ENCODE measurements at places on chromosomes 12 and 14.

DNA sequence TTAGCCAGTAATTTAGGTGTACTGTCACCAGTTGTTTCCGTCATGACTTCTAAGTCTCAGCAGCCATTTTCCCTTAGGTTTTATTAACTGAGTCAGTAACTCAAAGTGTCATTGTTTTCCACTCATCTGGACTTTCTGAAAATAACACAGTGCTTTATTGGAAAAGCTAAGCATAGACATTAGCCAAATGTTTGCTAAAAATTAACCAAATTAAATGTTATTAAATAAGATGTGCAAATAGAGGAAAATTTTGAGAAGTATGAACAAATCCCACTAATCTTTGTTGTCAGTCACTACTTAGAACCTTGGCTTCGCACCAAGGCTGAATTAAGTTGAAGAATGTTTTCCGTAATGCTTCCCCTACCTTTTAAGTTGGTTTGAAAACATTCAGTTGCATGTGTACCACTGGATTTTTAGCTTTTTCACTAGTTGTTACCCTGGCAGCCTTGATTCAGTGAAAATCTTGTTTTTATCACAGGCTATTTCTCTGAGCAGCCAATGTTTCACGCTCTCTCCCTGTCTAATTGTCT, 43.0 kb downstream of the BORCS5 start:
- no peak for DNase-seq

DNA sequence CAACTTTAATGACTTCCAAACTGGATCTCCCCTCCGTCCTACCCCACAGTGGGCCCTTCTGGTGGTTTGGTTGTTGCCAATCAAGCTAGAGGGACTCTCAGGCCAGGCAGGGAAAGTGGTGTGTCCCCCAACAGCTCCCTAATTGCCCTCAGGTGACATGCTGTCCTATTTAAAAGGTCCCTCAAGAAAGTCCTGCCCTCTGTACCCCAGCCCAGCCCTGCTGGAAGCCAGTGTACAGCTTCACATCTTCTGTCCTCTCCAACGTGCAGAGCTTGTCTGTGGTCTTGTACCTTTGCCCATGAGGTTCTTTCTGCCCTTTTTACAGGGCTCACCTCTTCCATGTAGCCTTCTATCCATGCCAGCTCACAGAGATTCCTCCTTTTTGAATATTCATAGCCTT, 4.2 kb downstream of the RIN3 start:
- DNase-seq: no peak

DNA sequence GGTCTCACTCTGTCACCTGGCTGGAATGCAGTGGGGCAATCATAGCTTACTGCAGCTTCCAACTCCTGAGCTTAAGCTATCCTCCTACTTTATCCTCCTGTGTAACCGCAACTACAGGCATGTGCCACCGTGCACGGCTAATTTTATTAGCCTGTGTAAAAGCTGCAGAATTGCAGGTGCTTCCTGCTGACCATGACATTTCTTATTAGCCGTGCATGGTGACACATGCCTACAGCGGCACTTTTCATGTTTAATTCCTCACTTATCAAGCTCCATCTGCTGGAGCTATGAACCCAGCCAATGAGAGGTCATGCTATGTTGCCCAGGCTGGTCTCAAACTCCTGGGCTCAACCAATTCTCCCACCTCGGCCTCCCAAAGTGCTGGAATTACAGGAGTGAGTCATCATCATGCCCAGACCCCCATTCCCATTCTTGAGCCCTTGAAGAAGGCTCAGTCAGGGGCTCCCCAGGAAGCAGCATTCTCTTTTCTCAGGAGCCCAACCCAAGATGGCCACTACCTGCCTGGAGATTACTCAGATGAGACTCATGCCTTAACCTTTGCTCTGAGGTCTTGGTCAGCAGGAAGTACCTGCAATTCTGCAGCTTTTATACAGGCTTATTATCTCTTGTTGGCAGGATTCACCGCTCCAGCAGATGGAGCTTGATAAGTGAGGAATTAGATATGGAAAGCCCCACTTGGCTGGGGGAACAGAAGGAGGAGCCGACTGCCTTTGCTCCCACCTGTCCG, 503.2 kb downstream of the MED13L start:
- DNase-seq: no peak

GRCh38 chr12:60266381-60266852, 670.6 kb downstream of the SLC16A7 start:
- no peak for DNase-seq

DNA sequence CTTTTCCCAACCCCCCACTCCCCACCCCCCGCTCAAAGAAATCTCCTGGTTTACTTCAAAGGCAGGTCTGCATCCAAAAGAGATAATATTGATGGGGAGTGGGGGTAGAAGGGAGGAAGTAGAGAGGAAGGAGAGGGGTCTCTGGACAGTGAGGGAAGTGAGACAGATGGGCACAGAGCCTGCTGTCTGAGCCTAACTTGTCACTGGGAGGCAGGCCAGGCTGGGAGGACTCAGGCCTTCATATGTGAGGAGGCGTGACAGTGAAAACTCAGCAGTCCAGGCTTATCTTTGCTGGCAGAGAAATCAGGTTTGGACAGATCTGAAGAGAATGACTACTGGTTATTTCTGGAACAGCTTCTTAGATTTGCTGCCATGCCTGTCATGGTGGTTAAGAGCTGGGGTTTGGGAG, 192.3 kb downstream of the NUAK1 start:
- DNase-seq: no peak

DNA sequence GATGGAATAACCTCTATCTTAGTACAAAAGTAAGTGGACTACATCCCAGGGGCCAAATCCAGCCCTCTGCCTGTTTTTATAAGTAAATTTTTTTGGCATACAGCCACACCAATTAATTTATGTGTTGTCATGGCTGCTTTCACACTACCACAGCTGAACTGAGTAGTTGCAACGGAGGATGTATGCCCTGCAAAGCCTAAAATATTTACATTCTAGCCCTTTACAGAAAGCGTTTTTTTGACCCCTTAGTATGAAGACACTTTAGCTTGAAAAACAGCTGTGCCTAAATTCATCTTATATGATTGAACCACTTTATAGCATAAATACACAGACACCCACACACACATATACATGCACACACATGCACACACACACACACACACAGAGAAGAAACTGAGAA, 501.6 kb downstream of the EGLN3 start:
- no peak for DNase-seq

DNA sequence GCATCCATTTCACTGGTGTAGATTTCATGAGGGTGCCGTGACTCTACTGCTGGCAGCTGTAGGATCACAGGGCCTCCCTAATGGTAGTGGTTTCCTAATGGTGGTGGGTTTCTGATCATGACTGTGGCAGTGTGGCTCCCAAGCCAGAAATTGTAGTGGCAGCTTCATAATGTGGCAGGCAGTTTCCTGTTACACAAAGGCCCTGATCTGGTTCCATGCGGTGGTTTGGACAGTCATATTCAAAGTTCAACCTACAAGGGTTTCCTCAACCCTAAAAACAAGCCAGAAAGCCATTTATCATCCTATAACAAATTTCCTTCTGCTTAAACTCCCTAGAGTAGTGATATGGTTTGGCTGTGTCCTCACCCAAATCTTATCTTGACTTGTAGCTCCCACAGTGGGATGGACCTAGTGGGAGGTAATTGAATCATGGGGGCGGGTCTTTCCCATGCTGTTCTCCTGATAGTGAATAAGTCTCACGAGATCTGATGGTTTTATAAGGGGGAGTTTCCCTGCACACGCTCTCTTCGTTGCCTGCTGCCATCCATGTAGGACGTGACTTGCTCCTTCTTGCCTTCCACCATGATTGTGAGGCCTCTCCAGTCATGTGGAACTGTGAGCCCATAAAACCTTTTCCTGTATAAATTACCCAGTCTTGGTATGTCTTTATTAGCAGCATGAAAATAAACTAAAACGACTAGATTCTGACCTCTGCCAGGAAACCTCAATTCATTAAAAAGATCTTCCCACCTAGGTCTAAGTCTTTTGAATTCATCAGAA, 257.1 kb downstream of the EFCAB11 start:
- DNase-seq: no peak

DNA sequence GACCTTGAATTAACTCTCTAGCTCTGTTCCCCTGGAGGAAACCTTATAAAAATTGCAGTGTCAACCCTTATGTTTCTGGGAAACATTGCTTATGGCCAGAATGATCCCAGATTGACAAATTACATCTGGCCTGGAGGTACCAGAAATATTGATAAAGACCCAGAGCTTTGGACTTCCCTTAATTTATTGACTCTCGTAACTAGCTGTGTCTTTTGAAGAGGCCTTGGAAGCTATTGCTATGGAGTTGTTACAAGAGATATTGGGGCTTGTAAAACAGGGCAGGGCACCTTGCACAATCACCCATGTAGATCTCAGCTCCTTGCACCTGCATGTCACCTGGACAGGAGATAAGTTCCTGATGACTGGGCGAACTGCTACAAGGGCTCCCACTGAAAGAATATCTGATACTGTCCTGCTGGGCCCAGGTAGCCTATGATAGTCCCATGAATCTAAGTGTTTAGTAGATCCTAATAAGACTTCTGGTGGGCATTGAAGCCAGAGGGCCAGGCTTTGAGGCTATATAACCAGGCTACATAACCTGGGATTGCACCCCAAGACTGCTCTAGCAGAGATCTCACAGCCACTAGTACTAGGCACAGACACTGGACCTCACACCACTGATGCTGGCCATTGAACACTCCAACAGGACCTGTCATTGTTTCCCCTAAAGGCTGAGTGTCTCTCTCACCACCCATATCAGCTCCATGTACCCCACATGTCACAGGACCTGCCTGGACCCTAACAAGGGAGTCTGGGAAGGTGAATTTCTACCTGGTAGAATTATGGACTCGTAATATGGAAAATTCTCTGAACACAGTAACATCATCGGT, 135.7 kb upstream of the PWP1 start:
- no peak for DNase-seq

DNA sequence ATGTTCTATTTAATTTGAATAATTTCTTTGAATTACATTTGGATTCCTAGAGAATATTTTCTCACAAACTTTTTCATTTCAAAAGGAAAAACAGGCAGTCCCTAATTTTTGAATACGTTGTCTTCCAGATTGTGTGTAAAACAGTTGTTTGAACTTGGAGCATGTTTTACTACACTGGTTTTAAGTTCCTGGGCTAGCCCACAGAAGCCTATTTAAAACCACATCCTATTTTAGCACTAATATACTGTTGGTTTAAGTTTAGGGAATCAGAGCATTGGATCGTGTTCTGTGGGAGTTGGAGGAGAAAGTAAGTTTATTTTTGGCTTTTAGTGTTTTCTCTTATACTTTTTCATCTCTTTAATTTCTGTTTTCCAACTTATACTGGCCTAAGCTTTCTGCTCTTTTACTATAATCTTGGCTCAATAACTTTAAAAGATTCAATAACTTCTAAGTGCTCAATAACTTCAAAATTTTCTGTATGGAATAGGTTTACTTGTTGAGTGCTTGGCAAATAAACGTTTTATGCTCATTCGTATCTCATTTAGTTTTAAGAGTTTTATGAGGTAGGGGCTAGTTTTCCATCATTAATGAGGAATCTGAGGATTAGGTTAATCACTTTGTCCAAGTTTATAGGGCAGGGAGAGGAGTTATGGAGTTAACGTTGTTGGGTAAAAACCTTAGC, 14.9 kb downstream of the LEMD3 start:
- no peak for DNase-seq

DNA sequence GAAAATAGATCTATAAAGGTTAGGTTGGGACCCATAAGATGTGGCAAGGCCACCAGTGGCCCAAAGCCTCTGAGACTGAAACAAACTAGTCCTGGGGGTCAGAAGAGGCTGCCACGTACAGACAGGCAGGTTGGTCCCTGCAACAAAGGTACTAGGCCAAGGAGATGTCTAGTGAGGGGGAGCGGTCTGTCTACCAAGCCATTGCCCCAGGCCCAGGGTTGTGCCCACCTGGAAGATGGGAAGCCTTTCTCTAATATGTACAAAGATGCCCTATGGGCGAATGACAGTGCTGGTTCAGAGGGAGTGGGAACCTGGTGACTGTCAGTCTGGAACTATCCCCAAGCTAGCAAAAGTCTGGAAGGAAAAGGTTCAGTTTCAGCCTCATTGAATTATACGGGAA, 233.2 kb downstream of the RBM19 start:
- no peak for DNase-seq

DNA sequence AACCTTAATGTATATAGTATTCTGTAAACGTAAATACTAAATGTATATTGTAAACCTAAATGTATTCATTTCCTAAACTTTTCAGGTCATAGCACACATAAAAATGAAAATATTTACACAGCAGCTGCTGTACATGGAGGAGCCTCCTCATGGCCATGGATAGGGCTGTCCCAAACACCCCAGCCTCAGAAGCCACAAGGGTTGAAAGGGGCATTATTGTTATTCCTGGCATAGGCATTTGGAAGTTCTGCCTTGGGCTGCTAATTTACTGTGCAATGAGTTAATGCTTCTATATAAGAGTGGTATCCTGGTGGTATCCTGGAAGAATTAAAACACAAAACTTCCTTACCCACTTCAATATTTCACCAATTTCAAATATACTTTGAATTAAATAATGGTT, 159.4 kb downstream of the SLC5A8 start:
- no peak for DNase-seq

GRCh38 chr14:61537563-61538463, 157.5 kb upstream of the HIF1A start:
- no peak for DNase-seq

DNA sequence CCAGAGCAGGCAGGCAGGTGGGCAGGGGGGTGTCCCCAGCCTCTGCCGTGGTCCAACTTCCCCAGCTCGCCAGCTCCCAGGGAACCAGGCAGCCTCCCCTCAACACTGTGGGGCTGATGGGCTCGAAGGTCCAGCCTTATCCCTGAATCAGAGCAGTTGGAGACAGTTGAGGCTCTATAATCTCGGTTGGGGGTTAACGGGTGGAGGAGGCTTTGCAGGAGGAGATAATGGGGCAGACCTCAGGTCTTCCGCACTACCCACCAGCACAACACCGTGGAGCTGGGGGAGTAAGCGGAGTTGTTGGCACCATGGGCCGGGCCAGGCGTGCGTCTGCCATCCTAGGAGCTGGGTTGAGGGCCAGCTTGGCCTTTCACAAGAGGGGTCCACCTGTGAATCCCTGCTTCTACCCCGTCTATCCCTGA, 13.9 kb upstream of the HDAC7 start:
- DNase-seq: no peak

- DNase-seq: no peak
Observed at GRCh38 chr12:76698966-76699365, 64.9 kb upstream of the ZDHHC17 start.

GRCh38 chr12:67988601-67989021, 636 bp upstream of the IFNG-AS1 start:
- DNase-seq: no peak

DNA sequence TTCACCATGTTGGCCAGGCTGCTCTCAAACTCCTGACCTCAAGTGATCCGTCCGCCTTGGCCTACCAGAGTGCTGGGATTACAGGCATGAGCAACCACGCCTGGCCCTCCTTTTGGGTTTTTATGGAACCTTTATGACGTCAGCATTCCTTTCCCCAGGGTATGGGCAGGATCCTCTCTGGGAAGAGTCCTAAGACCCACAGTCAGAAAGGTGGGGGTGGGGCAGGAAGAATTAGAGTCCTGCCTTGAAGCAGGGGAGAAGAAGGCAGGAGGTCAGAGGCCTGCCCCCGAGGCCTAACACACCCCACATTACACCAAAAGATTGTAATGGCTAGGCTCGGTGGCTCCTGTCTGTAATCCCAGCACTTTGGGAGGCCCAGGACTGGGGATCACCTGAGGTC, 30.8 kb upstream of the CDK17 start:
- no peak for DNase-seq

GRCh38 chr12:91542067-91542466, 359.4 kb upstream of the DCN start:
- DNase-seq: no peak
